Stomach (tissue), 19 donors: ENCODE measurements at places on chromosomes 1 and 21. TPM values are rescaled to one million over a fixed set of nuclear protein-coding genes. Genes with fewer than 3 reads are reported as not detected.

RPE65 gene
- total RNA-seq, result not detected

TTC22 gene
- 27.4 TPM for total RNA-seq

VWA1 gene
- 32.1 TPM for total RNA-seq

TAS1R1 gene
- not detected for total RNA-seq

ETV3L gene
- not detected for total RNA-seq

PDE9A gene
- 11.9 TPM for total RNA-seq
